ENCODE measurements at places on chromosomes 1 and 21. TPM values are rescaled to one million over a fixed set of nuclear protein-coding genes. Genes with fewer than 3 reads are reported as not detected.

ACTL8 gene
- not detected for polyA plus RNA-seq

RHEX gene
- 0.53 TPM for polyA plus RNA-seq

VHLL gene
- not detected for polyA plus RNA-seq

CD5L gene
- 0.06 TPM for polyA plus RNA-seq

PLCH2 gene
- 0.63 TPM for polyA plus RNA-seq

RIMS3 gene
- 0.57 TPM for polyA plus RNA-seq

SMIM1 gene
- 3.1 TPM for polyA plus RNA-seq

CAPN9 gene
- 0.47 TPM for polyA plus RNA-seq

CFAP74 gene
- 0.24 TPM for polyA plus RNA-seq

CHIT1 gene
- polyA plus RNA-seq, result 0.71 TPM

Data from forelimb muscle (tissue), 1 donor.